Aorta (tissue), 5 donors: ENCODE measurements at places on chromosomes 4 and X. TPM values are rescaled to one million over a fixed set of nuclear protein-coding genes. Genes with fewer than 3 reads are reported as not detected.

Gene ADH1A
- 3.5 TPM for total RNA-seq

DNA sequence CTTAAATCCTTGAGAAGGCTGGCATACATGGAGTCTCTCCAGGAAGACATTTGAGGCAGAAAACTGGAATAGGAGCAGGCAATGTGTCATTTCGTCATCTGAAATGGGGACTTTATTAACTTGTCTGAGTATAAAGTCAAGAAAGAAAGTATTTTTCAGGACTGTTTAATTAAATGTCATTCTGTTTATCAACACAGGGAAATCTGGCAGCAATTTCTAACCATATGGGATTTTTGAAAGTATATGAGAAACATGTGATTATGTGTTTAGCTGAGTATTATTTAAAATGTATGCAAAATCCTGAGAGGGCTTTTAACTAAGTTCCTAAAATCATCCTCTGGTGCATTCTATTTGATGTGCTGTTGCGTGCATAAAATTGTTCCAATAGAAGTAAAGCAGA lies 3.9 kb upstream of the FAM9A start:
- H3K27ac ChIP-seq: no peak overlapping the region
- no peaks in the 10 kb centered on the region for H3K27me3 ChIP-seq
- no peaks in the 10 kb centered on the region for H3K36me3 ChIP-seq

DNA sequence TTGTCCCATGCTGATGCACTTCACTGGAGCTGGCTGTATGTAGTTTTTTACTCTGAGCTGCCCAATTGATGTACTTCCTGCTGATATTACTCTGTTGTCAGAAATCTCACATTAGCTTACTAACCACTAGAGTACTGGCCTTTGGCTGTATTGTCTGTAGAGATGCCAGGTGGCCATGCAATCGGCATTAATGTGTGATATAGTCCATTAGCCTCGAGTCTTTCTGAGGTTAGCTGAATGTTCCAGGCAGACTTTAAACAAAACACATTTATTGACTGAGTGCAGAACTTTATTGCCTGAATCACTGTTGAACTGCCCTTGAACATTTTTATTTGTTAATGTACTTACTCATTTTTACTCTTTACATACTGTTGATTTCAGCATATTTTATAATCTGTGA lies 335.2 kb downstream of the PCDH10 start:
- DNase-seq: no peak
- H3K27me3 ChIP-seq: no peaks in the 10 kb centered on the region
- no peak overlapping the region for H3K4me3 ChIP-seq

DNA sequence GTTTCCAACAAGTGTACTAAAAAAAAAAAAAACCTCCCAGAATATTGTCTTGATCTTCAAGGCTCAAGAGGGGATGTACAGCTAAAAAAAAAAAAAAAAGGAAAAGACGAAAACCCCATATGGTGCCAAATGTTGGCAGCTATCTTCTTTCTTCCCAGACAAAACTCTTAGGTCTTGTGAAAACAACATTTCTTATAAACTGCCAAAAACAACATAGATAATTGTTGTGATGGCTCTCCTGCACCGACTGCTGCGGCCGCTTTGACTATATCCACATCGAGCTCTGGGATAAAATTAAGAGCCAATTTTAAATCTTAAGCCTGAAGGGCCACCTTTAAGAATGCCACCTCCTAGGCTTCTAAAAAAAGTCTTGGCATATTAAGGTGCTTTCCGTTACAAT lies 23.5 kb downstream of the PDGFC start:
- peak overlapping the region; percentile 26 for H3K4me3 ChIP-seq
- no peaks in the 10 kb centered on the region for H3K36me3 ChIP-seq
- no peaks in the 10 kb centered on the region for H3K27me3 ChIP-seq
- no peak overlapping the region for H3K27ac ChIP-seq
- H3K4me1 ChIP-seq: peaks cover 9% of the 10 kb centered on the region
- no peak for DNase-seq

- no peaks in the 10 kb centered on the region for H3K4me1 ChIP-seq
- no peak for DNase-seq
- H3K27ac ChIP-seq: no peak overlapping the region
- no peak overlapping the region for H3K4me3 ChIP-seq
- H3K36me3 ChIP-seq: no peaks in the 10 kb centered on the region
These were observed 249.9 kb downstream of the HNRNPD start for GRCh38 chr4:82123934-82124333.

DNA sequence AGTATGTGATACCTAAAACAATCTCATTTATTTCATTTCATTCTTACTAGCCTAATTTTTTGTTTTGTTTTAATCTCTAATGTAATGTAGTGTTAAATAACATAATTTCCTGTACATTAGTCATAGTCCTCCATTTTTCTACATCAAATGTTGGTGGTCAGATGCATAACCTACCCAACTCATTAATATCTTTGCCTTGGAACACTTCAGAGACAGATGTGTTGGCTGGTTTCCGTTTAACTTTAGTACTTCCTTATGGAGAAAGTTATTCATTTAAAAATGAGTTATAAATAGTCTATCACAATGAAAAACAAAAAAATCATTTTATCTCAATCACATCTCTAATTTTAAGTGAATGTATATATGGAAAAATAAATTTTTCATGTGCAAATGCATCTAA lies 190.2 kb downstream of the ANTXR2 start:
- H3K4me3 ChIP-seq: no peak overlapping the region
- DNase-seq: no peak
- H3K36me3 ChIP-seq: no peaks in the 10 kb centered on the region

- no peak overlapping the region for H3K27ac ChIP-seq
- DNase-seq: no peak
- no peaks in the 10 kb centered on the region for H3K27me3 ChIP-seq
- no peak overlapping the region for H3K4me3 ChIP-seq
These were observed 27.2 kb upstream of the SEC24B start for GRCh38 chr4:109406337-109406931.

DNA sequence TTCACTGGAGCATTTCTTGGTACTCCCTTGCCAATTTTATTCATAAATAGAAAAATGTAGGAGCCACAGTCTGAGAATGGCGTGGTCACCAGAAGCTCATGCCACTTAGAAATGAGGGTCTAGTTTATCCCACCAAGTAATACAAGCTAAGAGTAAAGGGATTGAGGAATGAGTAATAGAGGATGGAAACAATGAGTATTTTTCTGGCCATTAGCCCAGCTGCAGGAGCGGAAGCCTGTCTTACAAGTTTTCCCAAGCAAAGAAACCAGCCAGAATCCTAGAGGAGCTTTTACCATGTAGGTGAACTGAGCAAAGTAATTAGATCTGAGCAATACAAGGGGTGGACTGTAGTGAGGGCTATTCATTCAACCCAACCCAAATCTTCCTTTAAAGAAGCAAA lies 160.7 kb upstream of the NPY2R start:
- H3K27me3 ChIP-seq: no peaks in the 10 kb centered on the region
- no peak for DNase-seq
- no peaks in the 10 kb centered on the region for H3K4me1 ChIP-seq
- no peaks in the 10 kb centered on the region for H3K36me3 ChIP-seq

DNA sequence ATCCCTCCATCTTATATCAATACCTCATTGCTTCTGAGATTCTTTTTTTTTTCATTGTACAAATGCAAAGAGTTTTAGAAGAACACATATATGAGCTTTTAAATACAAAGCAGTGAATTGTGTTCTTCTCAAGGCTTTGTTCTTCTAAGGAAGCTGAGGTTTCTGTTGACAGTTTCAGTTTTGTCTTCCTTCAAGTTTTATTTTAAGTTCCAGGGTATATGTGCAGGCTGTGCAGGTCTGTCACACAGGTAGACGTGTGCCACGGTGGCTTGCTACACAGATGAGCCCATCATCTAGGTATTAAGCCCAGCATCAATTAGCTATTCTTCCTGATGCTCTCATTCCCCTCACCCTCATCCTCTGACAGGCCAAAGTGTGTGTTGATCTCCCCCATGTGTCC lies 201.2 kb upstream of the DIPK2B start:
- no peaks in the 10 kb centered on the region for H3K27me3 ChIP-seq
- no peaks in the 10 kb centered on the region for H3K36me3 ChIP-seq
- H3K27ac ChIP-seq: no peak overlapping the region
- no peak for DNase-seq
- H3K4me3 ChIP-seq: no peak overlapping the region

DNA sequence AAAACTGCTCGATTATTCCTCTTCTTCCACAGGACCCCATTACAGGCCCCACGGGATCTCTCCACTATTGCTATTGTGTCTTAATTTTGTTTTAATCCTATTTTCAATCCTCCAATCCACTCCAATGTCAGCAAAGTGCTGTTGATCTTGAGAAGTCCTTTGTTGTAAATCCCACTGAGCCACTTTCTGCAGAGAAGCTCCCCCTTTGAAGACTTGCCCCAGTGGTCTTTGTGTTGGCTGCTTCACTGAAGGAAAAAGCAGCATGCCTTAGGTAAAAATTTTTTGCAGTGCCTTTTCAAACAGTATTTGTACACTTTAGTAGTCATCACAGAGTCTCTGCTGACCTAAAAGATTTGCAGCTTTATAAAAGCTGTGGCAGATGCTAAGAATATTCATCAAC lies 252.0 kb upstream of the SLC7A11 start:
- no peak overlapping the region for H3K4me3 ChIP-seq
- H3K27ac ChIP-seq: no peak overlapping the region

DNA sequence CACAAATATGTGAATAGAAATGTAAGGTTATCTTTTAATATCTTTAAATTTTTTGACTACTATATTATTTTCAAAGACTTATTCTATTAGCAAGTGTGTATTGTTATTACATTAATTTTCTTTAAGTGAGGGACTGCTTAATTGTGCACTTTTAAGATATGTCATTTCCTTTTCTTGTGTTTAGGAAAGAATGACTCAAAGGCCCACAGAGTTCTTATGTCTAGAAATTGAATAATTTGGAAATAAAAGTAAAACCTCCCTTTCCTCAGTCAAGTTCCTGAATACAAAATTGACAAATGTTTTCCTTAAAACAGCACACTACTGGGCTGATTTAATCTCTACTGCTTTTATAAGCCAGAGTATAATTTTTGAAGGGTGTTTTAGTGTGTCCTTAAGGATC lies 169.7 kb downstream of the TMEM47 start:
- H3K27ac ChIP-seq: no peak overlapping the region
- no peak for DNase-seq
- H3K27me3 ChIP-seq: no peaks in the 10 kb centered on the region
- no peak overlapping the region for H3K4me3 ChIP-seq
- H3K36me3 ChIP-seq: no peaks in the 10 kb centered on the region

DNA sequence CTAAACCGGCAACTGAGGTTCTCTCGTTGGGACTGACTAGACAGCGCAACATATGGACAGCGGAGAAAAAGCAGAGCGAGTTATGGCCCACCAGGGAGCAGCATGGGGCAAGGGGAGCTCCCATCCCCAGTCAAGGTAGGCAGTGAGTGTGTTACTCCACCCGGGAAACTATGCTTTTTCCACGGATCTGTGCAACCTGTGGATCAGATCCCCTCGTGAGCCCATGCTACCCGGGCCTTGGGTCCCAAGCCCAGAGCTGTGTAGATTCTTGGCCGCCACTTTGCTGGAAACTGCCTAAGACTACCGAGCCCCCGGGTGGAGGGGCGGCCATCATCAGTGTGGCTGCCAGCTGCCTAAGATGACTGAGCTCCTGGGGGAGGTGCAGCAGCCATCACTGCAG lies 140.9 kb downstream of the PAPSS1 start:
- no peaks in the 10 kb centered on the region for H3K4me1 ChIP-seq
- no peak overlapping the region for H3K4me3 ChIP-seq
- H3K27me3 ChIP-seq: no peaks in the 10 kb centered on the region
- H3K27ac ChIP-seq: no peak overlapping the region
- DNase-seq: no peak
- no peaks in the 10 kb centered on the region for H3K36me3 ChIP-seq
